ENCODE measurements at places on chromosomes 5 and 9.

DNA sequence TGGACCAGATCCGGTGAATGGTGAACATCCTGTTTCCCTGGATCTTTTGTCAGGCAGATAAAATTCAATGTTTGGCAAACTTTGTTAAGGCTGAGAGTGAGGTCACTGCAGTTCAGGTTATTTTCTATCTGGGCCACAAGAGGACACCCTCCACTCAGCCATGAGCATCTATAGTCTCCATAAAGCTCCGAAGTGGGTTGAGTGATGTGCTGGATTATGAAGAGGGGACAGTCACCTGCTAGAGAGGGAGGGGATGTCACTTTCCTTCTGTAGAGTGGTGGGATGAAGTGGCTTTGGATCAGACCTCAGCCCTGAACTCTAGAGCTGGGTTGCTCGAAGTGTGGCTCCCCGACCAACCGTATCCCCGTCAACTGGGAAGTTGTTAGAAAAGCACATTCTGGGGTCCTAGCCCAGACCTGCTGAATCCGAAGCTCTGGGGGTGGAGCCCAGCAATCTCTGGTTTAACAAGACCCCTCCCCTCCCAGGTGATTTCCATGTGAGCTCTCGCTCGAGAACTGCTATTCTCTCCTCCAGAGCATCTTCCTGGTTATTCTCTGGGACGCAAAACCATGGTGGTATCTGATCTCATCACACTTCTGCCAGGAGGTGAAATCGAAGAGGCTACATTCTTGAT is 31.8 kb upstream of the FGF1 start:
- no peak for DNase-seq

- DNase-seq = no peak
Measured at GRCh38 chr5:119016125-119016774, 27.9 kb upstream of the DTWD2 start.

DNA sequence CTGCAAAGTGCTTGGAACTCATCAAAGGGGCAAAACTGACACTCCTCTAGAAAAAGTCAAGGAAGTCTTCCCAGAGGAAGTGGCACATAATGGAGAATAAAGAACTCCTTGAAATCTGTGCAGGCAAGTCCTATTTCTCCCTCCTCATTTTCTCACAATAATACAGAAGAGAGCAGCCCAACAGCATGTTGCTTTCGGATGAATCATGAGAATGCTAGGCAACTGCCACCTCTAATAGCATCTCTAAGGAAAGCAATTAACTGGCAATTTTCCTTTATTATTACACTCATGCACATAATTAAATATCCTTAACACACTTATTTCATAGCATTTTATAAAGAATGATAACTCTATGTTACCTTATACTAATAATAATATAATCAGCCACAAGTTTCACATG is 122.2 kb upstream of the PTGER4 start:
- no peak for DNase-seq

DNA sequence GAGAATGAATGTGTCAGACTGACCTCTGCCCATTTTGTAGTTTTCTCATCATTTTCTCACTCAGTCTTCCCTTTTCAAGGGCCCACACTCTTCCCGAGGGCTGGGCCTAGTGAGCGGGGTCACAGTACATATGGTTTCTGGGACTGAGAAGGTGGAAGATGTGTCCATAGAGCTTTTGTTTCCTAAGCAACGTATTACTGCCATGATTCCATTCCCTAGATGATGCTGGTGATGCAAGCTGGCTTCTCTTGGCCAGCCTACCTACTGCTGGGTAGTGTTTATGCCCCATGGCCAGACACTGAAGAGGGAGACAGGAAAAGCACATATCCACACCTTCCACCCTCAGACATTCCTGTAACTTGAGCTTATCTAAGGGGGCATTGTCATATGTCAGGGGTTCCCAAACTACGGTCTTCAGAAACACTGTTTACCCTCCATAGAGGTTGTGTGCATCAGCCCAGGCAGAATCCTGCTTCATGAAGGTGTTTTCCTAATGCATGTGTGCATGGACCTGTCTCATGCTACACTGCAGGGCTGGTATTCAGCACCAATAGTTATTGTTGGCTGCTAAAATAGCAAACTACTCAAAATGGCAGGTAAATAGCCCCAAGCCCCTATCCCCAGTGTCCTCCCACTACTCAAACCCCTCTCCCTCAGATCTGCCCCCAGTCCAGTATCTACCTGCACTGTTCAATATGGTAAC is 9.5 kb downstream of the IRF1 start:
- DNase-seq = no peak

DNA sequence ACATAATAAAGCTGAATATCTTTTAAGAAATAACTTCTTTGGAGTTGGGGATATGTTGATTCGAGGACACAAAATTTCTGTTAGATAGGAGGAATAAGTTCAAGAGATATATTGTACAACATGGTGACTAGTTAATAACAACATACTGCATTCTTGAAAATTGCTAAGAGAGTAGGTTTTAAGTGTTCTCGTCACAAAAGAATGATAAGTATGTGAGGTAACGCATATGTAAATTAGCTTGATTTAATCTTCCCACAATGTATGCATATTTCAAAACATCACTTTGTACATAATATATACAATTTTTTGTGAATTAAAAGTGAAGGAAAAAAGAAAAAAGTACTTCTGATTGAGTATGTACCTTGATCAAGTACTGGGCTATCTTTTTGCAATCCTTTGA is 428.0 kb upstream of the TRPC7 start:
- no peak for DNase-seq

DNA sequence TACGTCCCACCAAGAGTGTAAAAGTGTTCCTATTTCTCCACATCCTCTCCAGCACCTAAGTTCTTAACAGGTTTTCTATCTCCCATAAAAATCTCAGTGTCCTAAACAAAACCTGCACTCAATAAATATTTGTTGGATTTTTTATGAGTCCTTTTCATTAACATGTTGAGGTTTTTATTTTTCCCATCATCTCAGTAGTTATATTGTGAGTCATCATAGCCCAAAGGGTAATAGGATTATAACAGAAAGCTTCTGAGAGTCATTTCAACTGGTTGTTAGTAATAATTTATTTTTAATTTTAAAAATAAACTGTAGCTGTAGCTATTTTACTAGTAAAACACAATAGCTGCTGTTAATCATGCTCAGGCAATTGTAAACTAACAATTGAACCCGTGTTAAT is 331.6 kb upstream of the SLC30A5 start:
- no peak for DNase-seq

GRCh38 chr5:168847511-168848073 is 268.4 kb upstream of the PANK3 start:
- no peak for DNase-seq

GRCh38 chr9:110389148-110389750 is 51.6 kb upstream of the TXNDC8 start:
- DNase-seq = no peak

GRCh38 chr5:18850216-18850615 is 1137.8 kb downstream of the CDH18 start:
- no peak for DNase-seq

- DNase-seq = no peak
Measured at GRCh38 chr5:147956064-147956841, 49.9 kb upstream of the C5orf46 start.

- no peak for DNase-seq
Measured at GRCh38 chr9:134546246-134546731, 95.3 kb upstream of the COL5A1 start.

GRCh38 chr5:127294829-127295228 is 4.2 kb downstream of the MEGF10 start:
- DNase-seq = no peak

- DNase-seq = no peak
Measured at GRCh38 chr9:116767219-116767618, 80.1 kb downstream of the TRIM32 start.

GRCh38 chr9:101893661-101894646 is 155.5 kb upstream of the GRIN3A start:
- no peak for DNase-seq

DNA sequence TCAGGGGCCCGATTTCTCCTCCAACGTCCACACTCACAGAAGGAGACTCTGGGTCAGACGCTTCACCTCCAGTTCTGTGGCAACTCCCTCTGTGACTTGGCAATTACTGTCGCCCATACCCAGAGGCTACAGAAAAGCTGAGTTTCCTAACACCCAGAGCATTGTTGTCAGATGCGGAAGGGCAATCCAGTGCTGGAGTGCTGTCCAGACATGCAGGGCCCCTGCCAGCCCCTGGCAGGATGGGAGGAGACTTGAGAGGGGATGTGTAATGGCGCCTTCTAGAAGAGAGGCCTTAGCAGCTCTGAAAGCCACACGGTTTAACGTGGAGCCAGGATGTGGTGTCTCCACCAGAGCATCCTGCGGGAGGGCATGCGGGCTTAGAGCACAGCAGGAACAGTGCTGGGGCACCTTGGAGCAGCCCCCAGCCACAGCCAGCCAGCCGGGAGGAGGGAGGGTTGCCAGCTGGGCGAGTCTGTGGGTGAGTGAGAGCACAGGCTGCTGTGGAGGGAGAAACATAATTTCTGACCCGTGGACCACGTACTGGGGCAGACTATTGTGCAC is 139.4 kb upstream of the IRX1 start:
- no peak for DNase-seq

- no peak for DNase-seq
Measured at GRCh38 chr9:17795744-17796143, 216.9 kb downstream of the SH3GL2 start.

DNA sequence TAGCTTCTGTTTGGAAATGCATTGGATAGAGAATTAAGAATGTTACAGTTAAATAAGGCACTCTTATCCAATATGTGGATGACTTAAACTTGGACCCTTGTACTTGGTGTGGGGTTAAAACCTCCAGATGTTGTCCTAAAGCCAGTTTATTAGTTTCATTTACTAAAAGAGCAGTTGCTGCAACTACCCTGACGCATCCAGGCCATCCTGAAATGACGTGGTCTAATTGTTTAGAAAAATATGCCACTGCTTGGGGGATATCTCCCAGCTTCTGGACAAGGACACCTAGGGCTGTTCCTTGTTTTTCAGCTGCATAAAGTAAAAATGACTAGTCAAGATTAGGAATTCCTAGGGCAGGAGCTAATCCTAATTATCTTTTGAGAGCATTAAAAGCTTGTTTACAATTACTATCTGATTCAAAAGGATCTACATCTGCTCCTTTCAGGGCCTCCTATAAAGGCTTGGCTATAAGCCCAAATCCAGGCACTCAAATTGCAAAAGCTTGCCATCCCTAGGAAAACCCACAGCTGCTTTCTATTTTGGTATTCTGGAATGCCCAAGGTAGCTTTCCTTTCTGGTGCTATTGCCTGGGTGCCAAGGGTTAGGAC is 45.7 kb upstream of the SLCO4C1 start:
- no peak for DNase-seq

DNA sequence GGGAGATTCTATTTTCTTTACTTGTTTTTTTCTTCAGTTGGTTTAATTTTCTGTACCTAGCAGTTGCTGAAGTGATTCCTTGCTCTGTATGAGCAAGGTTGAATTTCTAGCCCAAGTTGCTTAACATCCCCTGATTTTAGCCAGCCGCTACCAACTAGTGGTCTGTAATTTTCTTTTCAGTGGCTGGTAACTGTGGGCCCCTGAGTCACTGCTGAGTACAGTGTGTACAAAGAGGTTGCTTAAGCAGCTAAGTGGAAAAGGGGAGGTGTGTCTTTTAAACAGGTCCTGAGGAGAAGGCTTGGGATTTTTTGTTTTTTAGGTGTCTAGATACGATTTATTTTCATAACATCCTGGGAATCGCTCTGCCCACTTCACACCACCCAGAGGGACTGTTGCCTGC is 254.7 kb downstream of the NR3C1 start:
- DNase-seq = no peak

DNA sequence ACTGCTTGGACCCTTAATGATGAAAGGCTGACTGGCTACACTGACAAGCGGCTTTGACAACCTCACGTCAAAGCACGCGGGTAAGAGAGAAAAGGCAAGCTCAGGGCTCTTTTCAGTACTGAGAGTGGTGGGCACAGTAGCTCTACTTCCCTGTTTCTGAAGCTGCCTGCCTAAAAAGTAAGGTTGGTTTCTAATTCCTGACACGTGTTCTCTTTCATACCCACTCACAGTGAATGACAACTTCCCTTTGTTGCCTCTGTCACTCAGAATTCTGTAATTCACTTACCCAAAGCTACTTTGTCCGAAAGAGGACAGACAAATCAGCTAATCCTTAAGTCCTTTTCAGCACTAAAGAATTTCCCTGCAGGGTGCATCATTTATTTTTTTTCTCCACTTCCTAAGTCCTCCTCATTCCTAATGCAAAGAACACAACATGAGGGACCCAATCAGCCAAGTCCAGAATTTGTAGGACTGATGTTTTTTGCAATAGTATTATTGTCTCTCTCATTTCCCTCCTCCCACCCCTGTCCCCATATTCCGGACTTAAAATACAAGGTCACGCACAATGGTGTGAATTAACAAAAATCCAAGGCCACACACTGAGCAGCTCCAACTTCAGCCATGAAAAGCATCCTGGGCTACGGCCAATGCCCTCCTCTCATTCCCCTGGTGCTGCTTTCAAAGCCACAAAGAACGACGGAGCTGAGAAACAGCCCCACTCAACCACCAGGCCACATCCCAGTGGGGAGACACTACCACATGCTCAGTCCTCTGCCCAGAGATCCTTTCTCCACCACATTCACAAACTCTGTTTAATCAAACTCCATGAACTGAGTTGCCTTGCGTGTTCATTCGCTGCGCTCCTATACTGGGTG is 221.0 kb downstream of the TSSK1B start:
- DNase-seq = no peak

GRCh38 chr5:29389993-29390392 is 1803.5 kb upstream of the CDH6 start:
- no peak for DNase-seq

GRCh38 chr9:108316066-108316465 is 539.7 kb downstream of the ACTL7B start:
- DNase-seq = no peak

DNA sequence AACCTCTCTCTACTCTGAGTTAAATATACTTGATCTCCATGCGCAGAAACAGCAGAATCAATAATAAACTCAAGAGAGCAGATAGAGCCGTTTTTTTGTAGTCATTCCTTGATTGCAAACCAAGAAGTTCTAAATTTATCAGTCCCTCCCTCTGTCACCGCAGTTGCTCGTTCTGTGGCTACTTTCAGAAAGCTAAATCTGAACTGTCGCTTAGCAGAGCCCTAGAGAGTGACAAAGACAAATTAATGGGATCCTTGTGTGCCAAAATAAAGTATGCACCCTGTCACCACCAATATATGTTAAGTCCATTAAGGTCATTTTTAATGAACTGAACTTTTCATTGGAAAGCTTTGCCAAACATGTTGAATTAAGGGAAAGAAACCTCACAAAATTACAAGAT is 218.3 kb downstream of the ADAMTSL1 start:
- no peak for DNase-seq

GRCh38 chr5:73648515-73648914 is 22.5 kb downstream of the ARHGEF28 start:
- no peak for DNase-seq

DNA sequence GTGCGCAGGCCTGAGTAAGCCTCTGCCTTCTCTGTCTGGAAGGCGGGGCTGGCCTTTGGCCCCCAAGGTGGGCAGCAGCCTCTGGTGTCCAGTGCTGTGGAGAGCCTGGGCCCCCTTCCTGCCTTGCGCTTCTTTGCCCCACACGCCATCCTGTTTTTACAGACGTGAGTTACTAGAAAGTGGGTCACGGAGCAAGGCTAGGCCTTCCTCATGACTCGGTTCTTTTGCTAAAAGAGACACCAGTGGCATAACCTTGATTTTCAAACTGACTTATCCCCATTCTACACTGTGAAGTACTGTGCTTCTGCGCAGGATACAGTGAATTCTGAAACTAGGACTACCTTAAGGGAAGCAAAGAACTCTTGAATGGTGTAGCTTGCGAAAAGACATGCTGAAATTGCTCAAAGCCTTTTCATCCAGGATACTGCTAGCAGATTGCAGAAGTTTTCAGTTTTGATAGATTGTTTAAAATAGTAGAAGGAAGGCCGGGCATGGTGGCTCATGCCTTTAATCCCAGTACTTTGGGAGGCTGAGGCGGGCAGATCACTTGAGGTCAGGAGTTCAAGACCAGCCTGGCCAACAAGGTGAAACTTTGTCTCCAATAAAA is 7.2 kb downstream of the ROPN1L start:
- DNase-seq = no peak

All from cortex of kidney (tissue), 1 donor.